Peyer's patch (tissue), 4 donors: ENCODE measurements at places on chromosomes 5 and 9.

DNA sequence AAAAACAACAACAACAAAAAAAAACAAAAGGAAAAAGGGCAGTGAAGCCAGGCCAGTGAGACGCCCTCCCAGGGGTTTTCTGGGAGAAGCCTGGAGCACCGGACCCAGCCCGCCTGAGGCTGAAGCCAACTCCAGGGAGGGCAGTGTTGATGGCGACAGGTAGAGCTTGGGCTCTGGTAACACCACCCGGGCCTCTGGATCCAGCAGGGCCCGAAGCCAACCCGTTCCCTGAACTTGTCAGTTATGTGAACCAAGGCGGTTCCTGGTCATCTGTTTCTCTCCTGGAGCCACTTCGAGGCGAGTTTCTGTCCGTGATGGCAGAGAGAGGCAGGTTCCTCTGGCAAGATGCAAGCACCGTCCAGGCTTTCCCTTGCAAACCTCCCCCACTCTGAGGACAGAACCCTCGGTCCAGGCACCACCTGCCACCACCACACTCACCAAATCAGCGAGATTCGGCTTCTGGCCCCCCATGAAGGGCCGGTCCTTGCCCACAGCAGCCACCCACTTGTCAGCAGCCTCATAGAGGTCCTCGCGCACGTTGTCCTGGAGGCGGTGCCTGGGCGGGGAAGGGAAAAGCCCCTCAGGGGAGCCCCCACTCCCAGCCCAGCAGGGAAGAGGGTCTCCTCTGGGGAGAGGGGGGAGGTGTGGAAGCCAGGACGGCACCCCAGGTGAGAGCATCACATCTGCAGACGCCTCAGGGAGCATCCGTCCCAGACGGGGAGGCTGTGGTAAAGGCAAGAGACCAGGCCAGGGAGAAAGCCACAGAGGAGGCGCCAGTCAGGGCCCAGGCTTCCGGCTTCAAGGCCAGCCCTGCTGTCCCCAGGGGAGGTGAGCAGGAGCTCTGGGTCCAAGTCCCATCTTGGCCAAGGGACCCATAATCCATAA is 5.4 kb downstream of the PTGES2 start:
- peak; percentile 41 for DNase-seq

DNA sequence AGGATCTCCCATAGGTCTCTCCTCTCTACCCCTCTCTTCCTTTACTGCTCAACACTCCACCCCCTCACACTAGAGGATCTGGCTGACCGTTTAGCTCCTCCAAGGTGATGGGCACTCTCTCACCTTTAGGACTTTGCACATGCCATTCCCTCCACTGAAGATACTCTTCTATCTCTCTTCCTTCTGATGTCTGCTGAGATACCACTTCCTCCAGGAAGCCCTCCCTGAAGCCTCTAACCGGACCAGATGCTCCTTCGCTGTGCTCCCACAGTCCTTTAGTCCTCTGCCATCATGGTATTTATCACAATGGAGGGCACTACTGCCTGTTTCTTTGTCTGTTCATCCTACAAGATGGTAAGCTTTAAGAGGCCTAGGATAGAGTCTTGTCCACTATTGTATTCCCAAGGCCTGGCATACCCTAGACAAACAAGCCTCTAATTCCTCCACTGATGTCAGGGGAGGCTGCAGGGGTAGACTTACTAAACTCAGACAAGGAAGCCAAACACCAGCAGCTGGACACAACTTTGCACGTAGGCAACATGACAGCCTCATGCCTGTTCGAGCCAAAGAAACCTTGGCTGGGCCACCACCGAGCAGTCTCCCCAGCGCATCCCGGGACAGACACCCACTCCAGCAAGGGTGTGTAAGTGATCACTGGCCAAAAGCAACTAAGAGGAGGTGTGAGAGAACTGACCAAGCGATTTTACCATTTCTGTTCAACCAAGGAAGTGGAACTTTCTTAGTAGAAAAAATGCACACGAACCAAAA is 20.2 kb downstream of the ORM2 start:
- no peak for DNase-seq

GRCh38 chr5:98968056-98968564 is 39.3 kb upstream of the CHD1 start:
- no peak for DNase-seq

DNA sequence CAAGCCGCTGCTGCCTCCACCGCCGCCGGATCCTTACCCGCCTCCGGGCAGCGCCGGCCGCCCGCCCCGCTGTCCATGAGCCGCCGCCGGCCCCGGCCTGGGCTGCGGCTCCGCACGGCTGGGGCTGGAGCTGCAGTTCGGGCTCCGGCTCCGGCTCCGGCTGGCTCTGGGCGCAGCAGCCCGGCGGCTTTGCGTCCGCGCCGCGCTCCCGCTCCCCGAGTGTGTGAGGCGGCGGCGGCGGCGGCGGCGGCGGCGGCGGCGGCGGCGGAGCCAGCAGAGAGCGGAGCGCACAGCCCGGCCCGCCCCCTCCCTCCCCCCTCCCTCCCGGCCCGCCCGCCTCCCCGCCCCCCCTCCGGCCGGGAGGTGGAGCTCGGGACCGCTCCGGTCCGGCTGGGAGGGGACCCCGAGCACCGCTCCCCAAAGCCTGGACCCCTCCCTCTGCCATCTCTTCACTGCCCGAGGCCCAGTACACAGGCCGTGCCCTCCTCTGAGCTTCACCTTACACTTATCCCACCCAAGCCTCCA is at the start of gene PCDH1:
TSS of gene PCDH1 (minus strand) at position 225 of the 525 bp plus-strand sequence. CDS start at position 77, 148 bp downstream.
- DNase-seq: no peak

- DNase-seq: no peak
These were observed 53.2 kb upstream of the TMEM171 start for GRCh38 chr5:73067213-73067612.

- no peak for DNase-seq
These were observed 220.3 kb downstream of the SEMA5A start for GRCh38 chr5:9325549-9325948.

GRCh38 chr5:127649018-127649439 is at the start of gene CTXN3:
TSS of gene CTXN3 (plus strand) at chr5:127649082. CDS start at chr5:127657522, 8,440 bp downstream.
- DNase-seq: no peak

DNA sequence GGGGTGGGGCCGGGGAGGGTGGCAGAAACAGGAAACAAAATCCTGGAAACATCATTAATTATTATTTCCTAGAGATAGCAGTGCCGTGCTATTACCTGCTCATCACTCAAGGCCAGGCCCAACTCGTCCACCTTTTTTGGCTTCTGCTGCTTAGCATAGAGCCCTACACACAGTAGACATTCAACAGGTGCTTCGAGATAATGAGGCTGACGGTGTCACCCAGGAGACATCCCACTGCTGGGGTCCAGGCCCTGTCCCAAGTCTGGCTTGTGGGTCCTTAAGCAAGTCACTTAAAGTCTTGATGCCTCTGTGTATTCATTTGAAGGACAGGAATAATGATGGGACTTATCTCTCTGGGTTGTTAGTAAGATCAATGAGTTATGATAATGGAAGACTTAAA is 506.6 kb downstream of the BNC2 start:
- no peak for DNase-seq

DNA sequence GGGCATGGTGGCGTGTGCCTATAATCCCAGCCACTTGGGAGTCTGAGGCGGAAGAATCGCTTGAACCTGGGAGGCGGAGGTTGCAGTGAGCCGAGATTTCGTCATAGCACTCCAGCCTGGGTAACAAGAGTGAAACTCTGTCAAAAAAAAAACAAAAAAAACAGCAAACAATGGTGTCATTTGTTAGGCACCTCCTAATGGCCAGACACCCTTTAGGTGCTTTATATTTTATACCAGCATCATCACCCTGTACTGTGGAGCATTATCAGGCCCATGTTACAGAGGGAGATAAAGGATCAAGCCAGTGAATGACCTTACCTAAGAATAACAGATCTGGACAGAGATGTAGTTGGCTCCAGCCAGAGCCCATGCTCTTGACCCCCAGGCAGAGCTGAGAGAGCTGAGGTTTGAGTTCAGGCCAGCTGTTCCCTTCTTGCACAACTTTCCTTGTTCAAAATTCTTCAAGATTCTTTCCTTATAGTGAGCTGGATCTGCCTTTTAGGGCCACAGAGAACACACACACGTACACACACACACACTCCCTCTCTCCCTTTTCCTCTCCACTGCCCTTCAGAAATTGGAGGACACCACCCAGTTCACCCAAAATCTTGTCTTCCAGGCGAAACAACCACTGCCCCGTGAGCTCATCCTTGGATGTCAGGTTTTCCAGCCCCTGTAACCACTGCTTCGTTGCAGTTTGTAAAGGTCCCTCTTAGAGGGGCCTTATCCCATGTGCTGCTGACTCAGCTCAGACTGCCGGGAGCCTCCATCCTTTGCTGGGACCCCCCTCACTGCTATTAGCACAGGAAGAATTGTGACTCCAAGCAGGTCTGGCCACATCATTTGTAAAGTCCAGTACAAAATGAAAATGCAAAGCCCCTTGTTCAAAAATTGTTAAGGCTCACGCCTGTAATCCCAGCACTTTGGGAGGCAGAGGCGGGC is 10.4 kb upstream of the PTGES start:
- no peak for DNase-seq

- DNase-seq: no peak
These were observed 10.9 kb upstream of the ASS1 start for GRCh38 chr9:130433947-130434262.

GRCh38 chr5:82662340-82662739 is 384.2 kb upstream of the RPS23 start:
- DNase-seq: no peak

DNA sequence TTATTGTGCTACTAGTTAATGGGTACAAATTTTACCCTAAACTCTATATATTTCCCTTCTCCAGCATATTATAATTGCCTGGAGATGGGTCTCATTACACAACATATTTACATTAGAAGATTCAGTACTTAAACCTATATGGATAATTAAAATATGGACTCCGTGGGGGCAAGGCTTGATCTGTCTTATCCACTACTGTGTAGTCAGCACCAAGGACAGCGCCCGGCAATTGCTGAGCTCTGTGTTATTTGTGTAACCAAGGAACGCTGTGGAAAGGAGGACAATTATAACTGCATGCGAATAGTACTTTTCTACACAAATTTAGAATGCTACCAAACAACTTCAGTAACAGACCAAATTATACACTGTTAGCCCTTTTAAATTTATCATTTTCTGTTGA is 77.7 kb downstream of the DNAH5 start:
- DNase-seq: no peak

DNA sequence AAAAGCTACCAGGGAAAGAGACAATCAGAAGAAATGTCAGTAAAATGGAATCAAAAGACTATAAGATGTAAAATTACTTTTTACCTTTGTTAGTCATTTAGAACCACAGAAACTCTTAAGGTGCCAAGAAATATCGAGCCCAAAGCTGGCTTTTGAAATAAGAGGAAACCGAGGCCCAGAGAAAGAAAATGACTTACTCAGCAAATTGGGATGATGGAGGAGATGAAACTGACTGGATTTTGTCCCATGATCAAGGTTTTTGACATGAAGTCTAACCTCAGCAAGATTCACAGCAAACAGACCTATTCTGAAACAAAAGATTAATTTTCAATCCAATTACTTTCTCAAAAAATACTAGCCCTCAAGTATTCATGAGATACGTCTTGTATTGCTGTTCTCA is 696.2 kb upstream of the WWC1 start:
- DNase-seq: no peak

DNA sequence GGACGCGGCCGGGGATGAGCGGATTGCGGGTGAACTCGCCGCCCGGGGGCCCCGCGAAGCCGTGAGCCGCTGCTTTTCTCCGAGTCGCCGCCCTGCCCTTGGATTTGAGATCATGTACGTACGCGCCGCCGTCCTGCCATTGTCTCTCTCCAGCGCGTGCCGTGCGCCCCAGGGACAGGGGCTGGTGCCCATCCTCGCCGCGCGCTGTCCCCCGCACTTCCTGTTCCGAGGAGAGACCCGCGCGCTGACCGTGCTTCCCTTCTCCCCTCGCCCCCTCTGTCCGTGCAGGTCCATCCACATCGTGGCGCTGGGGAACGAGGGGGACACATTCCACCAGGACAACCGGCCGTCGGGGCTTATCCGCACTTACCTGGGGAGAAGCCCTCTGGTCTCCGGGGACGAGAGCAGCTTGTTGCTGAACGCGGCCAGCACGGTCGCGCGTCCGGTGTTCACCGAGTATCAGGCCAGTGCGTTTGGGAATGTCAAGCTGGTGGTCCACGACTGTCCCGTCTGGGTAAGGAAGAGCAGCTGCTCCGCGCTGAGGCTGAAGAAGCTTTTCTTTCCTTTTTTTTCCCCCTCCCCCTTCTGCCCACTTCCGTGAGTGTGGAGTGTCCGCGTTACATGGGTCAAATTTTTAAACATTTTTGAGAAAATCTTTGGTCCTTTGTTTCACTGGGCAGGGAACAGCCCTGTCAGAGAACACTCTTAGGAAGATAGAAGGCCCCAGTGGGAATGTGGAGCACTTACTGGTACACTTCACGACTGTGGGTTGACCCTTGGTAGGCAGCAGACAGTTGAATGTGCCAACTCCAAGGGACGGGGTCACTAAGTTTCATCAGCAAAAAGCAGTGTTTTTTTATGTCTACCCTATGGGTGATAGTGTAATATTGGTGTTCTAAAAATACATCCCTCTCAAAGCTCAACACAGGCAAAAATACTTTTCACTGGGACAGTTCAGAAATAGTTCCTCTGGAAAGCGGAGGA is 727 bp downstream of the RHOBTB3 start:
- DNase-seq: peak; percentile 74

GRCh38 chr5:43038496-43038989 is 1.6 kb downstream of the ANXA2R start:
- DNase-seq: peak; percentile 67

DNA sequence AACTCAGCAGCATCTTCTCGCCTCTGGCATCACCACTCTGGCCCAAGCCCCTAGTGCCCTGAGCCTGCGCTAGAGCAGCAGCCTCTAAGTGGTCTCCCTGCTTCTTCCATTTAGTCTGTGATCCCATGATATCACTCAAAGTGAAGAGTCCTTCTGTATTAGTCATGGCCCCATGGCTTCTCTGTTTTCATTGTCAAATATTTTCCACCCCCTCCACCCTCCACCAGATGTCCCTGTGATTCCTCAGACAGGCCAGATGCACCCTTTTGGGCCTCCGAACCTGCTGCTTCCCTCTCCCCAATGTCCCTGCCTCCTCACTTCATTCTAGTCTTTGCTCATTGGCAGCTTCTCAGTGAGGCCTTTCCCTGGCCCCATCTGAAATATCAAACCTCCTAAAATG is 299.2 kb downstream of the SPOCK1 start:
- DNase-seq: no peak

DNA sequence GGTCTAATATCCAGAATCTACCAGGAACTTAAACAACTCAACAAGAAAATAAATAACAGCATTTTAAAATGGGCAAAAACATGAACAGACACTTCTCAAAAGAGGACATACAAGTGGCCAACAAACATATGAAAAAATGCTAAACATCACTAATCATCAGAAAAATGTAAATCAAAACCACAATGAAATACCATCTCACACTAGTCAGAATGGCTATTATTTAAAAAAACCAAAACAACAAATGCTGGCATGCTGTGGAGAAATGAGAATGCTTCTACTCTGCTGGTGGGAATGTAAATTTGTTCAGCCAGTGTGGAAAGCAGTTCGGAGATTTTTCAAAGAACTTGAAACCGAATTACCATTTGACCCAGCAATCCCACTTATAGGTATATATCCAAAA is 63.1 kb downstream of the ADAMTS6 start:
- no peak for DNase-seq

- peak; percentile 23 for DNase-seq
These were observed 66.6 kb downstream of the PHF2 start for GRCh38 chr9:93642961-93643360.
